NCI-H1105 (cell line): ENCODE measurements at places on chromosomes 12 and 14.
A peak's percentile ranks its signal among the peaks of the same experiment; 100 is the strongest.

DNA sequence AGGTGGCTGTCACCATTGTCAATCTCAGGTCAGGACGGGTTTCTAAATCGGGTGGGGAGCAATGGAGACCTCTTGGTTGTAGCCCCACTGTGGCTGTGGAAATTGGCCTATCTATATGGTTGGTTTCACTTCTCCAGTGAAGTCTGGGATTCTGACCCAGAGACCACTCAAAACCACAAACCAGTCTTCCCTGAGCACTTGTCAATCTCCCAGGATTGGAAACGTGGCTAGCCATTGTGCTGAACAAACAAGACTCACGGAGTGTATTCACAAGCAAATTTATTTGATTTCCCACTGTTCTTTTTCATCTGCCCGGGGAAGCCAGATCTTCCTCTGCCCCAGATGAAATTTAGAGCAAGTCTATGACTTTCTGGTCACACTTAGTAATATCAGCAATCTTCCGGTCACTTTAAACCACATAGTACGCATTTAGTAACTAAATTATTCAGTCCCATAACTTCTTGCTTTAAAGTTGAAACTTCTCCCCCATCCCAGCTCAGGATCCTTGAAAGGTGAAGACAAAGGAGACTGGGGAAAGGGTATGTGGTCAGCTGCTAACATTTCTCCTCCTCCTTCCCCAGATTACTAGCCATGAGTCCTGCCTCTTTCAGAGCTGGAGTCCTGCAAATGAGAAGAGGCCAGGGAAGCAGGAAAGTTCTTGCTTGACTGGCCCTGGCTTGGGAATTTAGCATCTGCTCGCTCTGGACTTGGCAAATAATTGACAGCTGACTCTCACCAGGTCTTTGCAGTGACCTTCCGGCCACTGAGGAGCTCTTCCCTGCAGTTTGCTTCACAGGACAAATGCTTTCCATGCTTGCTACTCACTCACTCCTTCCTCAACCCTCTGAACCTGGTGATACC, 123.2 kb upstream of the MAX start:
- DNase-seq: no peak

DNA sequence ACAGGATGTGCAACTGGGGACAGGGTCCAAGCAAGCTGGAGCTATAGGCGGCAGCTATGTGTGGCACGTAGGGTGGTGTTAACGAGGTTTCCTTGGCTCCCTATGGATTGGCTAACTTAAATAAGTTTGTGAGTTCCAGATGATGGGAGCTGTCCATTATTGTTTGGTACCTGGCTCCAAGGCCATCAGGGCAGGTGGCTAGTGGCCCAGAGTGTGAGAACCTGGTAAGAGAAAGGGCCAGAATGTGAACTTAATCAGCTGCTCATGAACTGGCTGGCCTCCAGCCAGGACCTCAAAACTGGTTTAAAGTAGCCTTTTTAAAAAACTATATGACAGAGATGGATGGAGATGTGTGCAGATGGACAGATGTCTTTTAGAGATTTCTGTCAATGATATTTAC, 1.5 kb upstream of the BDKRB2 start:
- DNase-seq: no peak

DNA sequence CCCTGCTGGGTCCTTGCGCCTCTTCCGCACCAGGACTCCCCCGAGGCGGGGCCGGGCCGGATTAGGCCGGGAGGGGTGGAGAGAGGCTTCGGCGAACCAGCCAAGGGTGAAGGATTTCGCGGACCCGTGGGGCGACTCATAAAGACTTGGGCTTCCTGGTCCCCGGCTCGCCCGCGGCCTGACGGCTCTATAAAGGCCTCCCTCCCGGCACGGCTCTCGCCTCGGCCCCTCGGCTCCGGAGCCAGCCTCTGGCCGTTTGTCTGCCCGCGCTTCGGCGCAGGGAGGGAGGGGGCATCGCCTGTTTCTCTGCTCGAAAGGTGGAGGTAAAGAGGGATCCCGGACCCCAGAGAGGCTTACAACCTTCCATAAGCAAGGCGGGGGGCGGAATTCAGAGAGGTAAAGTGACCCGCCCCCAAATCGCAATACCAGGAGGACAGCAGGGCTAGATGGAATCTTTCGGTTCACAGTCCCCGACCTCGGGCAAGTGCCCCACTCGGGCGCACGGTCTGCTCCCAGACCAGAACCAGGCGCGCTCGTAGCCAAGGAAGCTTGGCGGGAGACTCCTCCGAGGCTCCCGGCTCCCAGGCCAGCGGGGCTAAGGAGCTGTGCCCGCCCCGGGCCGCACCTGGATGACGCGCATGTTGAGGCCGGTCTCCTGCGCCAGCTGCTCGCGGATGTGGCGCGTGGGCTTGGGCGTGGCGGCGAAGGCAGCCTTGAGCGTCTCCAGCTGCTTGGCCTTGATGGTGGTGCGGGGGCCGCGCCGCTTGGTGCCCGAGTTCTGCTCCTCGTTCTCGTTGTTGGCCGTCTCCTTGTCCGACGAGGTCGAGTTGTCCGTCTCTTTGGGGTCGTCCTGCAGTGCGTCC, 3.9 kb downstream of the LHX5 start:
- DNase-seq: no peak

DNA sequence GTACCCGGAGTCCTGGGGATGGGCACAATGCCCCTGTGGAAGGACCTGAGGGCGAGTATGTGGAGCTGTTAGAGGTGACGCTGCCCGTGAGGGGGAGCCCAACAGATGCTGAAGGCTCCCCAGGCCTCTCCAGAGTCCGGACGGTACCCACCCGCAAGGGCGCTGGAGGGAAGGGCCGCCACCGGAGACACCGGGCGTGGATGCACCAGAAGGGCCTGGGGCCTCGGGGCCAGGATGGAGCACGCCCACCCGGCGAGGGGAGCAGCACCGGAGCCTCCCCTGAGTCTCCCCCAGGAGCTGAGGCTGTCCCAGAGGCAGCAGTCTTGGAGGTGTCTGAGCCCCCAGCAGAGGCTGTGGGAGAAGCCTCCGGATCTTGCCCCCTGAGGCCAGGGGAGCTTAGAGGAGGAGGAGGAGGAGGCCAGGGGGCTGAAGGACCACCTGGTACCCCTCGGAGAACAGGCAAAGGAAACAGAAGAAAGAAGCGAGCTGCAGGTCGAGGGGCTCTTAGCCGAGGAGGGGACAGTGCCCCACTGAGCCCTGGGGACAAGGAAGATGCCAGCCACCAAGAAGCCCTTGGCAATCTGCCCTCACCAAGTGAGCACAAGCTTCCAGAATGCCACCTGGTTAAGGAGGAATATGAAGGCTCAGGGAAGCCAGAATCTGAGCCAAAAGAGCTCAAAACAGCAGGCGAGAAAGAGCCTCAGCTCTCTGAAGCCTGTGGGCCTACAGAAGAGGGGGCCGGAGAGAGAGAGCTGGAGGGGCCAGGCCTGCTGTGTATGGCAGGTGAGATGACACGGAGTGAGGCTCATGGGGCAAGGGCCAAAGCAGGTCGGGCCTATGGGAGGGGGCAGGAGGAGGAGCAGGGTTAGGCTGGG, 4.5 kb downstream of the ARHGEF40 start:
- no peak for DNase-seq

- no peak for DNase-seq
These were observed 130.2 kb downstream of the PRICKLE1 start for GRCh38 chr12:42459336-42459847.

- DNase-seq: peak; percentile 2
These were observed 94.4 kb downstream of the CRACR2A start for GRCh38 chr12:3658327-3659163.

DNA sequence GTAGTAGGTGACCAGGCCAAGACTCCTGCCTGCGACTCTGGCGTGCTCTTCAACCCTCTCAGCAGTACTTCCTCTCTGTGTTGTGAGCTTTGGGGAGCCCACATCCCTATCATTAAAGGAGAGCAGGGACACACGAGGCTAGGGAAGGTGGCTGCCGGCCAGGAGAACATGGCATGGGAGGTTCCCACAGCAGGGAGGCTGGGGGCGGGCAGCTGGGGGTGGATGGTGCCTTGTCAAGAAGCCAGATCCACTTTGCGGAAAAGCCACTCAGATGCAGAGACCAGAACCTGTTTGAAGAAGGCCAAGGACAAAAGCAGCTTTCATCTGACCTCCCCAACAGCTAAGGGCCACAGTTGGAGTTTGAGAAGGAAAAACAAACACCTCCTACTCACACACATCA, 198.6 kb downstream of the BCL11B start:
- no peak for DNase-seq

- DNase-seq: no peak
These were observed 76.7 kb downstream of the NCOR2 start for GRCh38 chr12:124490584-124491305.

- peak; percentile 63 for DNase-seq
These were observed 333.8 kb downstream of the KCNH5 start for GRCh38 chr14:62711351-62712023.

DNA sequence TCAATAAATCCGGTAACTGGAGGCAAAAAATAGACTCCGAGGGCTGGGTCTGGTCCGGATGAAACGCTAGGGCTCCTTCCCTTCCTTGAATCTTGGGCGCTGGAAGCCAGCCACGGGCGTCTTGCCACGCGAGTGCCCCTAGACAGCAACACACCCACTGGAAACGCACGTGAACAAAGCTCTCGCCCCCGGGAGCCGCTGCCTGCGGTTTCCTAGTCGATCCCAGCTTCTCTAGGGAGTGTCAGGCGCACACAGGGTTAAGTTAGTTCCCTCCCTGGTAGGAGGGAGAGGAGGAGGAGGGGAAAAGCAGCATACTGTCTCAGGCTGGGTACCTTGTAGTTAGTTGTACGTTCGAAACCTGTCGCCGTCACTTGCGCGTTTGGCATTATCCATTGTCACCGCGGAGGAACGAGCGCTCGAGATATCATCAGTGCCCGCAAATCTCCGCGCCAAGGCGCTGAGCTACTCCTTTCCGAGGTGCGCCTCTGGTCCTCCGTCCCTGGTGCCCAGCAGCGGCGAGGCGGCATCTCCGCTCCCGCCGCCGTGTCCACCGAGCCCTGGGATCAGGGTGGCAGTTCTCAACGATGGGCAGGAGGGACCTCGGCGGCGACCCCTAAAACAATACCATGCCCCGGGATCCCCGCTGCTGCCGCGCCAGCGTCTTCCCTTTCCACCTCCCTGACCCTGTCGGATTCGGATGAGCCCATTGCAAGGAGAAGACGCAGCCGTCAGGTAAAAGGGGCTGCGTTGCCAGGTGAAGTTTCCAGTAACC, at the start of gene FLRT2:
Gene FLRT2, plus strand, starts transcription at position 342 of the 772 bp plus-strand sequence. CDS start 91,371 bp downstream, outside the sequence.
- DNase-seq: no peak
